ENCODE measurements at places on chromosomes 11 and 22.
A peak's percentile ranks its signal among the peaks of the same experiment; 100 is the strongest.

DNA sequence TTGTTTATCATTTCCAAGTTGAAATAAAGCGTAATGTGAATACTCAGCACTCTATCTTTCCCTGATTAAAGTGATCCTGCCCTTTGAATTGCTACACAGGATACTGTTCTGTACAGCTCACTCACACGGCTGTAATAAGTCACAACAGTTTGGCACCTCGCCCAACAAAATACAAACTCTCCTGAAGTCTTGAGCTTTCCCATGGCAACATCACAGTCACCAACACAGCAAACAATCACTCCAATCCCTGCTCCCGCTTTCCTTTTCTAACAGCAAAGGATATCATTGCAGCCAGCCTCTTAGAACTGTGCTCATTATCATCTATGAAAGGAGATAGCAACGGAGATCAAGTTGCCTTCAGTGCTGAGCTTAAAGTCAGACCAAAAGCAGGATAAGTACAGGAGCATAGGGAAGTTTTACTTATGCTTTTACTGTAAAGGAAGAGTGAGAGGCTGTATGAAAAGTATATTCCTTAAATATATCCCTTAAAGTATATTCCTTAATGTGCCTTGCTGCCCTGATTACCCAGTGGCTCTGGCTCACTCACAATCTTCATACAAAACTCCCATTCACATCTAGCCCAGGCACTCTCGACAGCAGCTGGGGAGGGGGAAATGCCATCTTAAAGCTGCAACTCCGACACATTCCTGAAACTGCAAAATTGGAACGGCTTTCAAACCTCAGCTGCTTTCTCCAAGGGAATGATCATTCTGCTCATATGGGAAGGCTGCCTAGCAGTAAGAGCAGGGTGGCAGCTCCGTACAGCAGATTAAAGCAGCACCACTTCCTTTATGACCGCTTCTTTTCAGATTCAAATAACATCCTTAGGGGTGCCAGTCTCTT, 35.8 kb downstream of the MAML2 start:
- peak; percentile 92 for DNase-seq

DNA sequence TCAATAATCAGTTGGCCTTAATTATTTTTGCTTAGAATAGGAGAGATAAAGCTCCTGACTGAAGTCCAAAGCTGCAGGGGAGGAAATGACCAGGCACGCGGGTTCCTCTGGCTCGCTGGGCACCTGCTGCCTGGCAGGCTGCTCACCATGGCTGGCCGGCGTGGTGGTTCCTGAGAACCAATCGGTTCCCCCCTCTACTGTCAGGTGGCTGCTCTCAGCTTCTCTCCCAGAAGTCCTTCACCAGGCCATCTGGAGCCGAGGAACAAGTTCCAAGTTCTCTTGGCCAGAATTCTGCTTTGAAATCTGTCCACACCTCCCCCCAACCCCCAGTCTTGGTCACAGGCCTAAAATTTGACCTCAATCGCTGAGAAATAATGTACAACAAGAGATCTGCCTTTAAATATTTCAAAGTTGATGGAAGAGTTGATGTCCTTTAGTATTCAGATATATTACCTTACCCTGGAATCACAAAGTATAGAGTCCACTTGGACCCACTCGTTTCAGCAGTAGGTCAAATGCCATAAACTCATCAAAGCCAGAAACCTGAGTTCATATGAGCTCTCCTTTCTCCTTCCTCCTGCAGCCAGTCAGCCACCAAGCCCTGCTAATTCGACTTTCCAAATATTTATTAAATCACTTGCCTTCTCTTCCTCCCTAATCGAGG, 25.2 kb downstream of the EXPH5 start:
- peak; percentile 61 for DNase-seq

- no peak for DNase-seq
Measured at GRCh38 chr22:46058591-46059519, 81.9 kb upstream of the WNT7B start.

- DNase-seq = no peak
Measured at GRCh38 chr11:71065841-71066240, 186.5 kb downstream of the SHANK2 start.

- no peak for DNase-seq
Measured at GRCh38 chr22:17754233-17754925, 19.9 kb downstream of the BID start.

GRCh38 chr22:44260216-44261035, 52.3 kb downstream of the SHISAL1 start:
- no peak for DNase-seq
